ENCODE measurements at places on chromosomes 13 and 19.

DNA sequence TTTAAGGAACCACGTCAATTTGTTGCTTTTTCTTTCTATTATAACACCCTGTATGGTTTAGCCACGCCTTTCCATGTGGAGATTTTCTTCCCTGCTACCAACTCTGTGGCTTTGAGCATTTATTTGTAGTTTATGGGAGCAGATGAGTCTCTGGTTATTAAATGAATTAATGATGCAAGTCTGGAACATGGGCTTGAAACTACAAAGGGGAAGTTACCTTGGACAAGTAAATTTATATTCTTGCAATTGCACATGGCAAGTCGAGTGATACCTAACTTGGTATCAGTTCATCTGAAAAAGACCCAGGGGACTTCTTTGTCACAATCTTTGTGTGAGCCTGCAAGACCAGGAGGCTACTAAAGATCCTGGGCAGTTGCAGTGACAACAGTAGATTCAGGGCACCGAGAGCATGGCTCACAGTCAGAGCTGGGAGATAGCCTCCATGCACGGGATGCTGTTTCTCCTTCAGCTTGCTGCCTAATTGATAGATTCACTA, 24.4 kb downstream of the B3GLCT start:
- no peak for DNase-seq
- no peak overlapping the region for H3K4me3 ChIP-seq
- no peak overlapping the region for H3K27ac ChIP-seq

DNA sequence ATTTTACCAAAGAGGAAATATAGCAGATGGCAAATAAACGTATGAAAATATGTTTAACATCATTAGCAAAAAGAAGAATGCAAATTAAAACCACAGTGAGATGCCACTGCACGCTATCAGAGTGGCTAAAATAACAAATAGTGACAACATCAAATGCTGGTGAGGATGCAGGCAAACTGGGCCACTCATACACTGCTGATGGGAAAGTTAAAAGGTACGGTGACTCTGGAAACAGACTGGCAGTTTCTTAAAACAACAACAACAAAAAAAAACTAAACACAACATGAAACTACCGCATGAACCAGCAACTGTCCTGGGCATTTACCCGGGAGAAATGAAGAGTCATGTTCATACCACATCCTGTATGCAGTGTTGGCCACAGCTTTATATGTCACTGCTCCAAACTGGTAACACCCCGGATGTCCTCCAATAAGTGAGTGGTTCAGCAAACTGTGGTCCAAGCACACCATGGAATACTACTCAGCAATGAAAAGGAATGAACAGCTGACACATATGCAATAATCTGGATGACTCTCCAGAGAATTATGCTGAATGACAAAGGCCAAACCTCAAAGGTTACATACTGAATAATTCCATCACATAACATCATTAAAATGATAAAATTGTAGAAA, 22.3 kb downstream of the EPS15L1 start:
- no peak overlapping the region for H3K27ac ChIP-seq
- no peaks in the 10 kb centered on the region for H3K36me3 ChIP-seq
- DNase-seq, result no peak
- no peaks in the 10 kb centered on the region for H3K27me3 ChIP-seq

- no peaks in the 10 kb centered on the region for H3K27me3 ChIP-seq
- DNase-seq, result no peak
- H3K4me3 ChIP-seq, result no peak overlapping the region
These were observed 31.4 kb upstream of the ZNF492 start for GRCh38 chr19:22602631-22603272.

GRCh38 chr19:41612483-41612882, 14.4 kb downstream of the CEACAM4 start:
- H3K27ac ChIP-seq, result no peak overlapping the region
- no peak overlapping the region for H3K4me3 ChIP-seq

DNA sequence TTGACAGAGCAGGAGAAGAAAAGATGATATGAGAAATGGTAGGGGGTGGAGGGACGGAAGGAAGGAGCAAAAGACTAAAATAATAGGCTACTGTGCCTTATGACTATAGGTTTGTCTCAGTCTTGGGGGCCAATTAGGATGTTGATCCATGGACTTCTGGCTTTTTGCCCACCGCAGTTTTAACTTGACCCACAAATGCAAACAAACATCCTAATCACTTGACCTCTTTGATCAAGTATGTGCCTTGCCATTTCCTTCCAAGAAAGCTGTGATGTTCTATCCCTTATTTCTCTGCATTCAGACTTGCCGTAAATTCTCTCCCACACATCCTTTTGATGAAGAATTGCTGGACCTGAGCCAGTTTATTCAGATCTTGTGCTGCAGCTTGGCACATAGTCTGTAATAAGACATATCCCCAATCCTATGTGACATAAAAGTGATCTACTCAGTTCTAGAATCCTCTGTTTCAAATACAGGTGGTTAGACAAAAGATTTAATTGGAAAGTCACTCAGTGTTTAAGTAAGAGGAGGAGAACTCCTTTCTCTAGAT, 62.8 kb downstream of the TPT1 start:
- DNase-seq, result no peak
- no peak overlapping the region for H3K4me3 ChIP-seq
- H3K27me3 ChIP-seq, result no peaks in the 10 kb centered on the region
- H3K36me3 ChIP-seq, result no peaks in the 10 kb centered on the region
- no peaks in the 10 kb centered on the region for H3K4me1 ChIP-seq
- H3K27ac ChIP-seq, result no peak overlapping the region

- no peaks in the 10 kb centered on the region for H3K27me3 ChIP-seq
- no peaks in the 10 kb centered on the region for H3K36me3 ChIP-seq
- no peak overlapping the region for H3K27ac ChIP-seq
- H3K4me3 ChIP-seq, result no peak overlapping the region
These were observed 411.8 kb downstream of the KCTD12 start for GRCh38 chr13:76474356-76474755.
